ENCODE measurements at places on chromosomes 7 and 10.

- no peak for DNase-seq
Measured at GRCh38 chr7:112855227-112855626, 65.0 kb upstream of the TMEM168 start.

- no peak for DNase-seq
Measured at GRCh38 chr7:144786522-144786921, 49.3 kb downstream of the TPK1 start.

DNA sequence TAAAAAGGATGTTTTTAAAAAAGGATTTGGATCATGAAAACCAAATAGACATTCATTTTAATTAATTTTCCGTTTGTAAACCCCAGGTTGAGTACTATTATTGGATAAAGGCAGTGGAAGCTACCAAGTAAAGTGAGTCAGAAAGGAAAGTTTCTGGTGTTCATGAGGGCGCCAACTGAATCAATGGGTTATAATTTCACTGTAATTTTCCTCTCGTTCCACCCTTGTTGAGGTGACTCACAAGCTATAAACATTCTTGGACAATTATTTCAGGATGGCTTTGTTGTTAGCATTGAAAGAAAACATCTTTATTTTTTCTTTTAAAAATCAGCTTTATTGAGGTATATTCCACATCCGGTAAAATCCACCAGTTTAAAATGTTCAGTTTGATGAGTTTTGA, 5.1 kb upstream of the FAM133B start:
- no peak for DNase-seq

GRCh38 chr7:116516324-116516723, 8.5 kb upstream of the CAV1 start:
- DNase-seq = no peak

DNA sequence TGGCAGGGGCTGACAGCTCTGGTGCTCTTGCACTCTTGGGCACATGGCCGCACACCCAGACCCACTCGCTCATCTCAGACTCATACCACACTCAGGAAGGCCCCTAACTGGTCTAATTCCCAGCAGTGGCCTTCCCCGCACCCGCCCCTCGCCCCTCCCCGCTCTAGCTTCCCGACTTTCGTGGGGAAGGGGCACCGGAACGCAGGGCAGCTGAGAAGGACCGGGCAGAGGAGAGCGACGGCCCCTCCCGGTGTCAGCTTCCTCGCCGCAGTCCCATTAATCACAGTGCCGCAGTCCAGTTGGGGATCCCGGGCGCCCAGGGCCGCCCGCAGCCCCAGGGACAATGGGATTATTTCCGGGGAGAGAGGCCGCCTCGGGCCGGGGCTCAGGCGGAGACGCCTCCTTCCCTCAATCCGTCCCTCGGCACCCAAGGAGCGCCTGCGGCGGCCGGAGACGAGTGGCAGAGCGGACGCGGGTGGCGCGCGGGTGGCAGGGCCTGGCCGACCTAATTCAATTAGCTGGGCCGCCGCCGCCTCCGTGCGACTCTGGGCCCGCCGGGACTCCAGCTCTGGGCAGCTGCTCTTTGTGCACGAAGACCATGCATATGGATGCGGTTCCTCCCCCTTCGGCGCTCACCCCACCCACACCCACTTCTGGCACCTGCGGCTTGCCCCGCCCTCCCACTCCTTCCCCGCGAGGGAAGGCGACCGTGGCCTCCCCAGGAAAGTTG, 7.8 kb upstream of the TLX1 start:
- DNase-seq = no peak

- DNase-seq = no peak
Measured at GRCh38 chr7:1531979-1532455, 1.5 kb downstream of the MAFK start.

DNA sequence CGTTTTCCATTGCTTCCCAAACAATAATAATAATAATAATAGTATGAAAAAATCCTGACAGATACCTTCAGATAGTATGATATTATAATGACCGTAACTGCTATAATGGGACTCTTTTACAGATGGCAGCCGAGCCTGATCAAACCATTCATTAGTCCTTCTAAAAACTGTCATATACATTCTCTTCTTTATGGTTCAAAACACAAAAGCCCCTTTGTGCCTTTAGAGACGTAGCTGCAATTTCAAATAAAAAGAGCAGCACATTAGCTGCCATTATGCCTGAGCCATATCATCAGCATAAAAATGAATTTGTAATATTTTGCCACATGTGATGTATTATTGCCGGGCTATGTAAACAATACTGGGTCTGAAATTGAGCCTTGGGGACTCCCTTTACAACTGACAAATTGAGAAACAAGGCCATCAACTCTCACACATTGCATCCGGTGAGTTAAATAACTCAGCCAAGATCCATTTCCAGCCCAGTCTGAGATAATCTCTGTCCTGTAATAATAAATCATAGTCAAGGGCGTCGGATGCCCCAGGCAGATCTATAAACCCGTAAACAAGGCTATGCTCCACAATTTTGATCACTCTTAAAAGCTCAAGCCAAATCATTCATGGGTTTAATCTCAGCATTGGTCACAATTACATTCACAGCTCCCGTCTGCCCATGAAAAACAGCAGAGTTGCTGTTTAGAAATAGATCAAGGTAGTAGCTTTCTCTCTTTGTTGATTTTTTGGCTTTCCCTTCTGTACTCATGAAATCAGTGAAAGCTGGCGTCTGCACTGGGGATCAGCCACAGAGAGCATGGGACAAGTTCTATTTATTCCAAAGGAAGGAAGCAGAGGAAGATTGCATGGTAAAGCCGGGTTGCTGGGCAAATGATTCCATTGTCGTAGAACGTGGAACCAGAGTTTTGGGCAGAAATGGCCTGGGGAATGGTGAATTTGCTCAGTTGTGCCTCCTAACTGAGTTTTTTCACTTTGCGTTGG, 150.1 kb upstream of the BMPER start:
- DNase-seq = no peak

Data from occipital lobe (tissue), 3 donors.